Activated T-helper 1 cell treated with anti-CD3 and anti-CD28 coated beads, Interleukin-12 subunit alpha, Interleukin-12 subunit beta, Interleukin-2, Interleukin-4 antibody, amounts not matched to agents 30 ng/mL and 10 ng/mL and 1 ng/mL, durations not matched to agents 14 hours and 24 hours and 36 hours (primary cell): ENCODE measurements at places on chromosomes 11 and 22.
A peak's percentile ranks its signal among the peaks of the same experiment; 100 is the strongest.

DNA sequence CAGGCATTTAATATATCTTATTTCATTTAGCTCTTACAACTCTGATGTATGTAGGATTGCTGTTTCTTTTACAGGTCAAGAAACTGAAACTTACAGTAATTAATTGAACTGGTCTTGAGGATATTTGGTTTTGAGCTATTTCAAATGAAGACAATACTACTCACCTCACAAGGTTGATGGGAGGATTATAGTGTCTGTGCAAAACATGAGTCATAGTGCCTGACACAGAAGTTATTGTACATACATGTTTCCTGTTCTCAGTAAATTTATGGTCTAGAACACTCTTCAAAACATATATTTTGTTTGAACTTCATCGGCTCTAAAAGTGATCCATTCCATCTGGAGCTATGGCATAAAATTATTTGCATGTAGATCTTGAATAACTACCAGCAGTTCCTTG is 61.9 kb downstream of the CECR2 start:
- H3K27me3 ChIP-seq, result peaks cover 12% of the 10 kb centered on the region
- H3K27ac ChIP-seq, result no peak overlapping the region
- H3K4me3 ChIP-seq, result no peak overlapping the region
- H3K4me1 ChIP-seq, result no peaks in the 10 kb centered on the region

GRCh38 chr11:27720277-27720830 is 20.1 kb upstream of the BDNF start:
- H3K27ac ChIP-seq, result peak overlapping the region; percentile 16
- H3K27me3 ChIP-seq, result peaks cover 44% of the 10 kb centered on the region
- no peak for DNase-seq
- H3K4me1 ChIP-seq, result no peaks in the 10 kb centered on the region
- no peaks in the 10 kb centered on the region for H3K36me3 ChIP-seq

DNA sequence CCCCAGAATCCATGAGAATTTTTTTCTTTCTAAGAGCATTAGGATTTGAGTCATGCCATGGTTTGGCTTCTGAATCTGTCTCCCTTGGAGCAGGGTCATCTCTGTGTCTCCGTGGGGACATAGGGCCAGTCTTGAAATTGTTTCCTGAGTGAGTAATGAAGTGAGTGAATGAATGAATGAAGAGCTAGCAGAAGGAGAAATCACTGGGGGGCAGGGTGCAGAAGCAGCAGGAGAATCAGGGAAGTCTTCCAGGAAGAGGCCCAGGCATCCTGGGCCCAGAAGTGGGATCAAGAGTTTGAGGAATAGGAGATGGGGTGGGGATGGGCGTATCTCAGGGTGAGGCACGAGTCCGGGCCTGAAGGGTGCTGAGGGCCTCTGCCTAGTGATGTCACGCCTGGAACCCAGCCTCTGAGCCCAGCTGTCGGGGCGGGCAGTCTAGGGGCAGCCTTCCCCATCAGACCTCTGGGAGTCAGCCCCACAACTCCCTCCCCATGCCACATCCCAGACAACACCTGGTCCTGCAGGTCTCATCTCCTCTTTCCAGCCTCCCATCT is 12.5 kb upstream of the MGAT3 start:
- DNase-seq, result no peak
- no peaks in the 10 kb centered on the region for H3K36me3 ChIP-seq
- no peak overlapping the region for H3K4me3 ChIP-seq
- no peak overlapping the region for H3K27ac ChIP-seq
- H3K27me3 ChIP-seq, result peaks cover 6% of the 10 kb centered on the region
- H3K4me1 ChIP-seq, result peaks cover 12% of the 10 kb centered on the region

DNA sequence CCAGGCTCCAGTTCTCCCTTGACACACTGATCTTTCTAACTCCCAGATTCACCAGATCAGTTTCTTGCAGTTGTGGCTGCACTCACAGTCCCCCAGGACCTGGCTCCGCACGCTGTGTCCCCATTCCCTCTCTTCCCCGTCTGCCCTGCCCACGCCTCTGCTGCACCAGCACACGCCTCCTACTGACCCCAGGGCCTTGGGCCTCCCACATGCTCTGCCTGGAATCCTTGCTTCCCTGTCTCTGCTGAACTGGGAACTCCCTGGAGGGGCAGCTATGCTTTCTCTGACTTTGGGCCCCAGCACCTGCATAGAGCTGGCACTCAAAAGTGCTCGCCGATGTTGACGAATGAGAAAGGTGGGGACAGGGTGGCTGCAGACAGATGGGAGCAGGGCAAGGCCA is 68.9 kb downstream of the MYO7A start:
- H3K4me3 ChIP-seq, result no peak overlapping the region
- H3K36me3 ChIP-seq, result no peaks in the 10 kb centered on the region
- H3K27me3 ChIP-seq, result no peaks in the 10 kb centered on the region
- DNase-seq, result no peak
- no peak overlapping the region for H3K27ac ChIP-seq

GRCh38 chr11:45024316-45024715 is 73.6 kb upstream of the TP53I11 start:
- no peak overlapping the region for H3K27ac ChIP-seq
- no peaks in the 10 kb centered on the region for H3K36me3 ChIP-seq
- DNase-seq, result no peak
- peaks cover 3% of the 10 kb centered on the region for H3K27me3 ChIP-seq
- H3K4me1 ChIP-seq, result peaks cover 6% of the 10 kb centered on the region
- H3K4me3 ChIP-seq, result no peak overlapping the region
